Stimulated activated CD4-positive, alpha-beta T cell treated with anti-CD3 and anti-CD28 coated beads, Interleukin-1b, Interleukin-23, amount 100 ng/mL, for 24 hours (primary cell): ENCODE measurements at places on chromosomes 6 and 20.

DNA sequence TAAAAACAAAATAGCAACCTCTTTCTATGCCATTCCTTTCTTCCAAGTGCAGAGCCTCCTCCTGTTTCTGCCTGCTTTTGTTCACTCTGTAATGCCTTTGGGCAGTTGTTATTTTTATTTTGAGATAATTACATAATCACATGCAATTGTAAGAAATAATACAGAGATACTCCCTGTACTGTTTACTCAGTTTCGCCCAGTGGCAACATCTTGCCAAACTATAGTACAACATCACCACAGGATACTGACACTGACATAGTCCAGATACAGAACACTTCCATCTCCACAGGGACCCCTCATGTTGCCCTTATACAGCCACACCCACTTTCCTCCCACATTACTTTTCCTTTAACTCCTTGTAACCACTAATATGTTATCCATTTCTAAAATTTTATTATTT is 59.7 kb downstream of the BANF2 start:
- DNase-seq, result no peak

DNA sequence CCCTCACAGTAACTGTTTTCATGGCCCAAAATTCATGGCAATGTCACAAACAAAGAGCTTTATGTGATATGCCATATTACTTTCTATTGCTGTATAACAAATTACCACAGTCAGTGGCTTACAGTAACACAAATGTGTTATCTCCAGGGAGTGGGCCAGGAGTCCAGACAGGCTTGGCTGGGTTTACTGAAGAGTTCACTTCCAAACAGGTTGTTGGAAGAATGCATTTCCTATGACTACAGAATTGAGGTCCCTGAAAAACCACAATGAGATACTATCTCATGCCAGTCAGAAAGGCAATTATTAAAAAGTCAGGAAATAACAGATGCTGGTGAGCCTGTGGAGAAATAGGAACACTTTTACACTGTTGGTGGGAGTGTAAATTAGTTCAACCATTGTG is 431.9 kb downstream of the PKHD1 start:
- DNase-seq, result no peak

GRCh38 chr6:113481458-113481857 is 375.7 kb upstream of the MARCKS start:
- DNase-seq, result no peak

DNA sequence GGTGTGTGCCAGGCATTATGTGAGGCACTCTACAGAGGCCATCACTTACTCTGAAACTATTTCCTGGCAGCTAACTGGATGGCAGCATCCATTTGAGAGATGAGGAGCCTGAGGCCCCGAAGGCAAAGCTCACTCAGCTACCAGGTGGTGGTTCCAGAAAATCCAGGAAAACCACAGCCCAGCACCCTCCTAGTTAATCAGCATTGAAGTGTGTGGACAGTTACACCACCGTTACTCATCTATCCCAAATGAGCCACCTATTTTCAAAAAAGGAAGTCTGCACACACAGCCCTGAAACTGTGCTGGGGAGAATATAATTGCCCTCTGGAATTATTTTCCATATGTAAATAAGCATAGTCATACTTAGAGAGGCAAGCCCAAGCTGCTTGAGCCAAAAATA is 67.4 kb downstream of the CNBD2 start:
- DNase-seq, result no peak

GRCh38 chr6:36757206-36757605 is 59.6 kb downstream of the RAB44 start:
- no peak for DNase-seq

DNA sequence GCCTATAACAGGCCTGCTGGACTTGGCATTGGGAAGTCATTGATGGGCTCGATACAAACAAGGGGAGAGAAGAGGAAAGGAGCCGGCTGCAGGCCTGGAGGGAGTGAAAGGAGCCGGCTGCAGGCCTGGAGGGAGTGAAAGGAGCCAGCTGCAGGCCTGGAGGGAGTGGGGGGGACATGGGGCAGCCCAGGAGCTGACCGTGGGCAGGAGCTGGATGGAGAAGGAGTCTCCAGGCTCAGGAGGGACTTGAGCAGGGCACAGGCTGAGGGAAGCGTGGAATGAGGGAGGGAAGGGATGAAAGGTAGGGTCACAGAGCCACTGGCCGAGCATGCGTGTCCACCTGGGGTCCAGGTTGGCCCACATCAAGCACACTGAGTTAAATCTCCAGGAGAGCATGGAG is 32.0 kb downstream of the RPP40 start:
- no peak for DNase-seq

GRCh38 chr6:152673236-152673635 is 24.5 kb upstream of the MYCT1 start:
- no peak for DNase-seq

DNA sequence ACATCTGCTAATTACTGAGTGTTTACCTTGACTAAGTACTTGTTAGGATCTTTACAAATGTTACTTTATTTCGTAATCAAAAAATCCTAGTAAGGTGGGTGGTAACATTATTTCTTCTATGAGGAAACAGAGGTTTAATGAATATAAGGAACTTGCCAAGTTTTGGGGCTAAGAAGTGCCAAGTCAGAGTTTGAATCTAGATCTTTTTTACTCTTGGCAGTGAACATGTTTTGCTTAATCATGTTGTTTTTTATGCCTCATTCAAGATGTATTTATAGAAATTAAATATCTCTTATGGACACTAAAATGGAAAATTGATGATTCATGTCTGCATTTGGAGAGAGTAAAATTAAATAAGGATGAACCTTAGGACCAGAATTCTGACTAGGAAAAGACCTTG is 393.7 kb downstream of the UTRN start:
- DNase-seq, result no peak

GRCh38 chr6:147099974-147100373 is 104.2 kb upstream of the STXBP5 start:
- no peak for DNase-seq

DNA sequence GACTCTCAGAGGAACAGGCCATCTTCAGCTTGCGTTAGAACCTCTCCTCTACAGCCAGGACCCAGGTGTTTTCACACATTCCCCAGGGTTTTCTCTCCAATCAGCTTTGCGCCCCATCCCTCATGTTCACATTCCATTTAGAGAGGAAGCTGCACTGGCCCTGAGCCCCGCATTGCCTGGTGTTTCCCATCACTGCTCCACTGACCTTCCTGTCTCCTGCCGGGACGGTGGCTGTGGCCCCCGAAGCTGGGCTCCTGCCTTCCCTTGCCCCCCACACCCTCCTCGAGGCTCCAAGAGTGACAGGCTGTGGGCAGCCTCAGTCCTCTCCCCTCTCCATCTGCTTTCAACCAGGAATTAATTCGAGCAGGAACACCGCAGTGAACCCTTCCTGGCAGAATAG is 357.3 kb downstream of the THBS2 start:
- no peak for DNase-seq

DNA sequence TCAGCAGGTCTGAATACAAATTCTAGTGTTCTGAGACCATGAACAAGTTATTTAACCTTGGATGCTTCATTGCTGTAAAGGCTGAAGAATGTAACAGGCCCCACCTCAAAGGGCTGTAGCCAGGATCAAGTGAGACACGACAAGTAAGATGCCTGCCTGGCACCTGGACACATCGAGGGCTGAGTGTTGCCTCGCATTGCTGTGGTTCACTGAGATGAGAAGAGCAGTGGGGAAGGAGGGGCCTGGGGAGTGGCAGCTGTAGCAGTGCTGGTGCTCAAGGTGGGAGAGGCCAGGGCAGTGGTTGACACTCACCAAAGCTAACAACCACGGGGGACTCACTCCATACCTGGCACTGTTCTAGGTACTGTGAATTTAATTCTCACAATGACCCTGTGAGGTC is 187.8 kb downstream of the KIF16B start:
- DNase-seq, result no peak

DNA sequence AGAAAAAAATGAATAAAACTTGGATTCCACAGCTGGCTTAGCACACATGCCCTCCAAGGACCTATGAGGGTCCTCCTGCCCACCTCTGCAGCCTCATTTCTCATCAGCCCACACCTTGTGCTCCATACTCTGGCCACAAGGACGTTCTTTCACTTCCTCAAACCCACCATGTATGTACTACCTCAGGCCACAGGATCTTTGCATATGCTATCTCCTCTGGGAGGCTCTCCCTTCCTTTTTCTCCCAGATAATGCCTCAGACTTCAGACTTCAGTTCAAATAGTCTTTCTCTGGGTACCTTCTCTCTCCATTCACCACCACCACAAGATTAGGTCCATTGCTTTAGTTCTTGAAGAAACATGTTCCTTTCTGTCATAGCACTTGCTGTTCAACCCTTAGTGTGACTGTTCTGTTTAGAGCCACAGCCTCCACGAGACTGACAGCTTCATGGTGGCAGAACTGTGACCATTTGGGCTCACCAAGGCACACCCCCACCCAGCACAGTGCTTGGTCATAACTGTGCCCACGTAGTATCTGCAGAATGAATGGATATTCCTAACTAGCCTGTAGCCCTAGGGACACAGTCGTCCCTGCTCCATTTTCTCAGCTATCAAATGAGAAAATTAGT is 146.7 kb upstream of the LRFN2 start:
- no peak for DNase-seq

- no peak for DNase-seq
Measured at GRCh38 chr20:47306095-47306494, 50.4 kb downstream of the ZMYND8 start.

DNA sequence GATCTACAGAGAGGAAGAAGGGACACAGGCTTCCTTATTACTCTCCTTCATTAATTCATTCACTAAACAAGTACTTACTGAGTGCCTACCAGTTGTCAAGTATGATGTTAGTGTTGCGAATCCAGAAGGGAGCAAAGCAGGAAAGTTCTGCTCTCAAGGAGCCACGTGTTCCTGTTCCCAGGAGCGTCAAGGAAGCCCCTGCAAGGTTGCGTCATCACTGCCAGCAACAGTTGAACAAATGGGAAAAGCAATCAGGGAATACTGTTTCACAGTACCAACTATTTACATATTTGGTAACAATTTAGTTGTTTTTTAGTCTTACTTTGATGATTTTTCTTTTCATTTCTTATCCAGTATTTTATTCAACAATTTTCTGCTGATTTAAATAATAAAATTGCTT is 310.0 kb downstream of the FOXA2 start:
- DNase-seq, result no peak

- no peak for DNase-seq
Measured at GRCh38 chr20:14951707-14952418, 614.5 kb upstream of the FLRT3 start.

- DNase-seq, result no peak
Measured at GRCh38 chr6:37762806-37763205, 56.7 kb upstream of the ZFAND3 start.

- no peak for DNase-seq
Measured at GRCh38 chr6:21441386-21441785, 152.2 kb upstream of the SOX4 start.

DNA sequence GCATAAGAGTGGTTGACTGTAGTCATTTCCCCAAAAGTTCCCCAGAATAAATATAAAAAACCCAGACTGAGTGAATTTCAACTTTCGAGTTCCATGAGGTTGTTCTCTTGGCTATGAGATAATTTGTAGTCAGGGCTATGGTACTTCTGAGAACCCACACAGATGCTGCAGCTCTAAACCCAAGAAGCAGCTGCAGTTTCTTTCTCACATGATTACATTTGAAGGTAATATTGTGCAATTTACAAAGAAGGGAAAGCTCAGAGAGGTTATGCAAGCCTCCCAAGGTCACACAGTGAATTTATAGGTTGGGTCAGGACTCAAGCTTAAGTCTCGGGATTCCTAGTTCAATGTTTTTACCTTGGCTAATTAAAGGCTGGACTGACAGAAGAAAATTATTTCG is 29.7 kb upstream of the CD93 start:
- DNase-seq, result no peak

DNA sequence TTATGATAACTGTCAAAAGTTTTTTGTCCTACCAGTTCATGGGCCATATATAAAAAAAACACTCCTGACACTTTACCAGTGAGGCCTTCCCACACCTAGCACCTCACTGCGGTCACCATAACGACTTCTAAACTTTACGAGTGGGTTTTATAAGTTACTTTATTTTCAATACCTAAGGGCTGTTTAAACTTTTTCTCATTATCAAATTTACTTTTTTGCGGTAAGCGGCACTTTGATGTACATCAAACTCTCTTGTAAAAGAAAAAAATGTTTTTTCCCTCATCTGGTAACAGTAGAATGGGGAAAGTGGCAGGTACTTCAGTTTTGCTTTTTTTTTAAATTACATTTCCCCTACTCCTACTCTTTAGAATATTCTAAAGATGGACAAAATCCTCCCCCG is 36.2 kb downstream of the FYN start:
- no peak for DNase-seq

GRCh38 chr20:58088105-58088504 is 140.3 kb downstream of the ANKRD60 start:
- DNase-seq, result no peak

DNA sequence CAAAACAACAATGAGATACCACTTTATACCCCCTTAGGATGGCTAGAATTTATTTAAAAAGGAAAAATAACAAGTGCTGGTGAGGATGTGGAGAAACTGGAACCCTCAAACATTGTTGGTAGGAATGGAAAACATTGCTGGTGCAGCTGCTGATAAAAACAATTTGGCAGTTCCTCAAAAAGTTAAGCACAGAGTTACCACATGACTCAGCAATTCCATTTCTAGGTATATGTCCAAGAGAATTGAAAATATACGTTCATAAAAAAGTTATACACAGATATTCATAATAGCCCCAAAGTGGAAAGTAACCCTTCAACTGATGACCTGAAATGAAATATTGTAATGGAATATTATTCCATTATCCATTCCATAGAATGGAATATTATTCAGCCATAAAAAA is 55.0 kb downstream of the CD83 start:
- no peak for DNase-seq

DNA sequence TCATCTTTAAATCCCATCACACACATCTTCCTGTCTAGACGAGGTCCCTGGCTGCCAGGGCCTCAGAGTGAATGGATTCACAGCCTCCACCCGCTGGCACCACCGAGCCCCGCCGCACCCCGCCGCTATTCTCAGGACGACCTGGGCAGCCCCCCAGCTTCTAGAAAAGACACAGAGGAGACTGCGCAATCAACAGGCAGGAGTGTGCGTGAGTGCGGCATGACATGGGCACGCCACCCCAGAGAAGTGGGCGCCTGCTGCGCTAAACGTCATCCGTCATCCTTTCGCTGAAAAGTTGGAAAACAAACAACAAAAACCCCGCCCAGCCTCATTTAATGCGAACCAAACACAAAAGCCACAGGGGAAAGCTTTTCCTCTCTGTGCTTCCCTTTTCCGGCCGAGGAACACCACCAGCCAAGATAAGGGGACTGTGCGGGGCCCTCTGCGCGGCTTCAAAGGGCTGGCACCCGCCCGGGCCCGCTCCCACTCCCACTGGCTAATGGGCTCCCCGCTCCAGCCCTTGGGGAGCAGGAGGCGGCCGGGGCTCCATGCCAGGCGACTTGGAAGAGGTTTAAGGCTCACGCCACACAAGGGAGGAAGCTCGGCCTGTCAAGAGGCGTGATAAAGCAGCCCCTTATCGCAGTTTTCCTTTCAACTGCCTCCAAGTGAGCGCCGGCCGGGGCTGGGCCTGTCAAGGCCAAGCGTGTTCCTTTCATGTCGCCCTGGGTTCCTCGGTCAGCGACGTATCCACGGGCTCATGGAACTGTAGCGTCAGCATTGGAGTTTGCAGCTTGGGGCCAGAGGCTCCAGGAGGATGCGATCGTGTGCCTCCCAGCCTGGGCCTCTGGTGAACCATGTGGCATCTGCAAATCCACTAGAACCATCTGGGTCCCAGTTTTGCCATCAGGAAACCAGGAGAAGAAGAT is 50.1 kb downstream of the NFATC2 start:
- DNase-seq, result no peak

GRCh38 chr6:2081155-2082138 is 164.0 kb downstream of the GMDS start:
- DNase-seq, result no peak
